ENCODE measurements at places on chromosomes 6 and 20.

DNA sequence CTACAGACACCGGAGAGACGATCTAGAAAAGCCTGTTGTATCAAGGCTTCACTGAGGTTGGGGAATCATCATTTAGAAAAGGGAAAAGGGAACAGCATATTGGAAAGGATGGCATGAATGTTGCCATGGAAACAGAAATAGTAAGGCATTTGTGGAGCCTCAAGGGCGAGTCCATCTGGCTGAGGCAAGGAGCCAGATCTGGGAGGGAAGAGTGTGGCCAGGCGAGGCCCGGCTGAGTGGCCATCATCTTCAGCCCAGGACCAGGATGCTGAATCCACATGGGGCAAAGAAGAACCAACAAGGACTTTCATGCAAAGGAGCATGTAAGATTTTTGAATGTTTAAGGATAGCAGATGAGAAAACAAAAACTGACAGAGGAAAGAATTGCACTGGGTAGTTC, 85.8 kb downstream of the MAP3K5 start:
- no peak for DNase-seq

DNA sequence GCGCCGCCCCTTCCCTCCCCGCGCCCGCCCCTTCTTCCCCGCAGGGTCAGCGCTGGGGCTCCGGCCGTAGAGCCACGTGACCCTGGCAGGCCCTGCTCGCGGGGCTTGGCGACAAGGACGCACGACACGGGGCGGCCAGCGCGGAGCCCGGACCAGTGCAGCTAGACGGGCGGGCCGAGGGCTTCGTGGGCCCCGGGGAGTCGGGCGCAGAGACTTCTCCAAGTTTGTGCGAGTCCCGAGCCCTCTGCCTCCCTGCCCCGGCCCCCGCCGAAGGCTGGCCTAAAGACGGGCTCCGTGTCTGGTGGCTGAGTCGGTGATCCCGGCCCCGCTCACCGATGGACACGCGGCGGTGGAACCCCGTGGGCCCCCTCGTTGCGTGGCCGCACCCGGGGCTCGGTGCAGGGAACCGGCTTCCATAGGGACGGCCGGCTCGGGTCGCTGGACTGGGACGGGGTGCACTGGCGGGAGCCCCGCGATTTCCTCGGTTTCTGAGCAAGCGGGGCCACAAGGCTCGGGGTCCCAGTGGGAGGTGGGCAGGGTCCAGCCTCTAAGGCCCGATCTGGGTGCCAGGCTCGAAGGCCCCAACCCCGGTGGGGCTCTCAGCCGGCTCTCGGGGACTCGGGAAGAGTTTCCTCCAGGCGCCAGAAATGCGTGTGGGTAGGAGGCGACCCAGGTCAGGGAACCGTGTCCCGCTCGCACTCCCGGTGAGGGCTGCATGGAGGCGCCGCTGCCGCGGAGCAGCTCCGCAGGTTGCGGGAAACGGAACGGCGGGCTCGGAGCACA, 452 bp upstream of the GATA5 start:
- no peak for DNase-seq

DNA sequence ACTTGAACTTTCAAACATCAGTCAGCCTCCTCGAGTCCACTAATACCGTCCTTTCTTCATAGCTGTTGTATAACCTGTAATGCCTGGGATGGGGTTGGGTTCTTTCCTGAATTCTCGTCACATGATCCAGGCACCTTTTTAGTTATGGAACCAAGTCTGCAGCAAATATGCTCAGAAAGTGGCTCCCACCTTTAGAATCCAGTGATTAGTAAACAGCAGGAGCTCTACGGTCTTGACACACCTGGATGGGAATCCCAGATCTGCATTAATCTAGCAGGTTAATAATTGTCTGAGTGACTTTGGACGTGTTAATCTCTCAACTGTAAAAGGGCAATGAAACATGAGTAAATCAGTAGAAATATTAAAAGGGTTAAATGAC, 729 bp upstream of the ZHX3 start:
- no peak for DNase-seq

GRCh38 chr6:16649241-16649640, 112.0 kb downstream of the ATXN1 start:
- no peak for DNase-seq

DNA sequence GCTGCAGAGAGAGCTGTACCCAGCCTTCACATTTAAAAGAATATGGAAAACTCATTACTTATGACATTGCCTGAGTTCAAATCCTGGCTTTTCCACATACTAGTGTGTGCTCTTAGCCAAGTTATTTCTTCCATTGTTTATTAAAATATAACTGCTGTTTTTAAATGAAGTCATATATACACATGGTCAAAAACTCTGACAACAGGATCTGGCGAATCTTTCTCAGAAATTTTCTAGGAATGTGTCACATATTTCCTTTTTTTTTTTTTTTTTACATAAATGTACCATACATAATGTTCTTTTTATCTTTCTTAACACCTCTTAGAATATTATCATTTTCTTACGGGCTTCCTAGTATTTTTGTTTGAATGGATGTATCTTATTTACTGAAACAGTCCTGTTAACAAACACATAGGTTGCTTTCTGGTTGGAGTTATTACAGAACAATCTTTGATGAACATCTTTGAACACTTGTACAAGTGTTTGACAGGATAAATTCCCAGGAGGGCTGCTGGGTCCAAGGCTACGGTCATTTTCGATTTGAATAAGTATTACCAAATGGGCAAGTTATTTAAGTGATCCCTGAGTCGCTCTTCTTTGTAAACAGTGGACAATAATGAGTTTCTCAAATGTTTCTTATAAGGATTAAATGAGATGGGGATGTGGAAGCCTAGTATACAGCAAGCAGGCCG, 1.6 kb upstream of the SNX9 start:
- no peak for DNase-seq

DNA sequence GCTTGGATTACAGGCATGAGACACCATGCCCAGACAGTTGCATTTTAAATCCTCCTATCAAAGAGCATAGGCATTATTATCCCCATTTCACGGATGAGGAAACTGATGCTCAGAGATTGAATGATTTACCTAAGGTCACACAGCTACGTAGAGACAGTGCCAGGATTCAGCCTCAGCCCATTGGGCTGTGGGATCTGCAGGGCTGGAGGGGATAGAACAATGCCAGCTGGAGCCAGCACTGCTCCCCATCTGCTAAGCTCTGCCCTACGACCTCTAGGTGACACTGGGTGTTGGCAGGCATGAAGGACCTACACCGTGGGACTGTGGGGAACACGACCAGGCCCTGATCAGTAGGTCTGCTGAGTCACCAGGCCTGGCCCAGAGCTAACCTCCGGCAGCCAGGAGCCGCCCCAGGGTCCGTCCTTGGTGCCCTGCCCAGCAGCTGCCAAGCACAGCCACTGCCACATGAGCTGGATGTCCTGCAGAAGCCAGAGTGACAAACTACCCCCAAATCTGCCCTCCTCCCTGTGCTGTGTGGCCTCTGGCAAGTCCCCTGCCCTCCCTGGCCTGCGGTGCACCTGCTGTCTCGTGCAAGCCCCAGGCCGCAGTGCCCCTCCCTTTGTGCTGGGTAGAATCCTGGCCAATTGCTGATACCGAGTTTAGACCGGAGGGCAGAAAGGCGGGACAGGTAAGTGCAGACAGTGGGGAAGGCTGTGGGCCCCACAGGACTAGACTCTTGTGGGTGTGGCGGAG, 47.6 kb upstream of the PTGIS start:
- no peak for DNase-seq

DNA sequence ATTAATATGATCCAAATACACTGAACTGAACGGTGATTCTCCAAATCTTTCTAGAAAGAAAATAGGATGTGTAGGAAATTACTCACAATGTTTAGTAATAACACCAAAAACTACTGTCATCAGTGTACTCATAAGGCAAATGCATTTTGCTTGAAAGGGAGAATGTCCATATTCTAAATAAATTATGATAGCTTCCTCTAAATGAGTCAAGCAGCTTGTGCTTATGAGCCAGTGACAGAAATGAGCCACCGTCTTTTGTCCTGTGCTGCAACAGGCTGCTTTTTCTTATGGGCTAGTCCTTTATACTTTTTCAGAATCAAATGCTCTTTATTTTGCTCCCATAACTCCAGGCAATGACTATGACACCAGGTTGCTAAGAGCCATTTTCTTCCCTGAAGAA, 4.5 kb upstream of the ZNF451 start:
- no peak for DNase-seq

DNA sequence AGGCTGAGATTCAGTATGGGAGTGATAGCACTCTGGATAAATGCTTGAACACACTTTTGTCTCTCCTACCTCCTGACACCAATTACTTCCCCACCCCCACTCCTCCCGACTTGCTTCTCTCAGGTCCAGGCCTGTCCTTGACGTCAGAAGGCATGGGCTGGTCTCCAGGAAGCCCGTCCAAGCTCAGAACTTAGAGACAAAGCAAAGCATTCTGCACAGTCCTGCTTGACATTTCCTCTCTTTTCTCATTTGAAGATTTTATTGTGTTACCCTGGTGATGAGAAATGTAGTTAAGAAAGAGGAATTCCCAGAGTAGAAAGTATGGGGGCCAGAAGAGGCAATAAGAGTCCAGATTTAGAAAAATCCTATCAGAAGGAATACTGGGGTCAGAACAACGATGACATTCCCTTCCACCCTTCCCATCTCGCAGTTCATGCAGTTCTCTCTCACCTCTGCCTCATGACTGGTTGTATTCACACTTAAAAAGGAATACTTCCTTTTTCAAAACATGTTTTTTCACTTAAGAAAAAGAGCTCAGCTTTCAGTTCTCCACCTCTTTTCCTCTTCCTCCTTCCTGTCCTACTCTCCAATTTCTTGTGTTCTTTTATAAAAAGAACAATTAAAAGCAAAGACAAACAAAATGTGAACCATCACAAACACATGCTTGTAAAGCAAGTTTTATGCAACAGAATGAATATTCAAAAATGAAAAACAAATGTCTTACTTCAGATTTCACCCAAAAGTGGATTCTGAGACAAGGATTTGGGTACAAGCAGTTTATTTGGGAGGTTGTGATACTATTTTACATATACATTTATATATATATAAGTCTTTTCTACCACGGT, 18.5 kb upstream of the FAM184A start:
- no peak for DNase-seq

GRCh38 chr6:71287038-71287437, 1.6 kb upstream of the OGFRL1 start:
- peak; percentile 80 for DNase-seq

DNA sequence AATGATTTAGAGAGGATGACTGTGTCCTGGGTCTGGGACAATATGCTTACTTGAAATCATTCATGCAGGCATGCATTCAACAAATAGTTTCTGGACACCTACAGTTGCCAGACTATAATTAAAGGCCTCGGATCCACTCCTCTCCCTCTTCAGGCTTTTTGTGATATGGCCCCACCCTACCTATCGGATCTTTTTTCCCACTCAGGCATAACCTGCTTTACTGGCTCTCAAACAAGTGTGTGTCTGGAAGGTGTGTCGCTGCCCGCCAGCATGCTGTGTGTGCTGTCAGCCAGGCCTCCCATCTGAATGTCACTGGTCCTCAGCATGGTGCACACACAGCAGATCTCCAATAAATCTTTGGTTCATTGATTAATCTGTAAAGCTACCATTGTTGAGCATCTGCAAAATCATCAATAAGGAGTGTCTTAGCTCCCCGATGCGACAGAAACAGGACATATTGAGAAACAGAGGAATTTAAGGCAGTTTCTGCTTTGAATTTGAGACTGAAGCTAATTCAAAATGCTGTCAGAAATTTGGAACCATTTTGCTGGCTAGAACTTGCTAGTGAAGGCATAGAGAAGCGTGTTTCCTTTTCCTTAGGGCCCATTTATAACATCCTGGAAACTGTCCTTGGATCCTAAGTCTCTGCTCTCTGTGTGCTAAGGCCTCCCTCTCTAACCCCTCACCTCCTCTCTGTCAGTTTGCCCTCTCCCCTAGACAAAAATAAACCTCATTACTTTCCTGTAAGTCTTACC, 23.5 kb upstream of the CCN6 start:
- DNase-seq: no peak

GRCh38 chr20:4774207-4774606, 52.5 kb downstream of the PRND start:
- DNase-seq: peak; percentile 90

DNA sequence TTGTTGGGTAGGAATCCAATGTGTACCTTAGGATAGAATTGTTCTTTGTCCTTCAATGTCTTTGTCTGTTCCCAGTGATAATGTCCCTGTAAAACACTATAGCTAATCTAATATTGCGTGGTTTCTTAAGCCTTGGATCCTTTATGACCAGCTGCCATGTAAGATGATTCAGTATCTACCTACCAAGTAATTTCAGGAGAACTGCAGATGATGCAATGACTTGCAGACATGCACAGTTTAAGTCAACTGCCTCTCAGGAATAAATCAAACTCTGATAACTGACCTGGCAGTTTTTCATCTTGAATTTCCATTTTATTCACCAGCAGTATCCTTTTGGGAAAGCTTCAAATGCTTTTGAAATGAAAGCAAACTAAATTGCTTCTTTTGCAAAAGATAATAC, 157.8 kb downstream of the TPBG start:
- DNase-seq: no peak

DNA sequence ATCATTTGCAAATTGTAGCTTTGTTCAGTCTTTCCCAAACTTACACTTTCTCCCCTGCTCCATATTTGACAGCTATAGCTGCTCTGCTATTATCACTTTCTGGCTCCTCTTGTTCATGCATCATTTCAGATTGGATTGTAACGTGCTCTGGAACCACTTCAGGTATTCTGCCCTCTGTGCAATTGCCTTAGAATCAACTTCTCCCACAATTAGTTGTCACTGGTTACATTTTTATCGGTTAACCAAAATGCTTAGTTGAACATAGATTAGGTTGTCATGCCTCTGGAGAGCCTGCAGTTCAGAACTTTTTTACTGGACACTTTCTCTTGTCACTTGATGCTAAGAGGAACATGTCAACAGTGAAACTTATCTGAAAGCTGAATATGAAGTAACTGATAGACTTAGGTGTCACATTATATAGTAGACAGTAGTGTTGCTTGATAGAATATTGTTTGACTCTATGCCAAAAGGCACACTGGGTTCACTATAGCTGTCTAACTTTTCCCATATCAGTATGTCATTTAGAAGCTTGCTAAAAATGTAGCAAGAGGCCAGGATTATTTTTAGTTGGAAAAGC, 127.7 kb upstream of the PTPRK start:
- no peak for DNase-seq

DNA sequence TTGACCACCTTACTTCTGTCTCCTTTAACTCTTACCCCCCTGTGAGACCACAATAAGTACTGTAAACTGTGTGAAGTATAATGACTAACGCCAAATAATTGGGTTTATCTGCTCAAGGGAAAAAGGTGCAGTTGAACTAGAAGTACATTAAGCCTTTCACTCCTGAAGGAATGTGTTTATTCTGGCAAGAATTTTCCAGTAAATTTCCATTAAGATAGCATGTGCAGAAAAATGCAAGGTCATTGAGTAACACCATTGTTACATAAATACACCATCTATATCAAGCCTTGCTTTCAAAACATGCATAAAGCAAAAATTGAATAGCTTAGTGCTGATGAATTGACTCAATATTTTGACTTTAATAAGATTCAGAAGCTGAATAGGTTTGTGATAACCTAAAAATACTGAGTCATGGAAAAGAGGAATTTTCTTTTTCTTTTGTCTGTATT, 65.4 kb downstream of the ARHGAP18 start:
- no peak for DNase-seq

DNA sequence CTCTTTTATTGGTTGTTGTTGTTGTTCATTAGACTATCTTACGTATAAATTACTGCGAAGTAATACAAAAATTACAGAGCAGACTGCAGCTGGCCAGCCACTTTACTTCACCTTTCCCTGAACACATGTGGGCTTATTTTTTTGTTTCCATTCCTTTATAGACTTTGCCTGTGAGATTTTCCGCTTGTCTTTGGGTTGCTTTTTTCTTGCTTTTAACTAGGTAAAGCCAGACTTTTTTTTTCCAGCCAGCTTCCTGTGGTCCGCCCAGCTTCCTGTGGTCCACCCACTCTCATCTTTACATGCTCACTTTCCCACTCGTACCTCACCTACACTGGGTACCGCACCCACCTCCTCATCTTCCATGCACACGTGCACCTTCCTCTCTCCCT, 79.0 kb downstream of the IPCEF1 start:
- DNase-seq: no peak
